WERI-Rb-1 (cell line): ENCODE measurements at places on chromosomes 6 and 20.

- no peak for DNase-seq
Measured at GRCh38 chr6:86686496-86686895, 250.8 kb upstream of the HTR1E start.

DNA sequence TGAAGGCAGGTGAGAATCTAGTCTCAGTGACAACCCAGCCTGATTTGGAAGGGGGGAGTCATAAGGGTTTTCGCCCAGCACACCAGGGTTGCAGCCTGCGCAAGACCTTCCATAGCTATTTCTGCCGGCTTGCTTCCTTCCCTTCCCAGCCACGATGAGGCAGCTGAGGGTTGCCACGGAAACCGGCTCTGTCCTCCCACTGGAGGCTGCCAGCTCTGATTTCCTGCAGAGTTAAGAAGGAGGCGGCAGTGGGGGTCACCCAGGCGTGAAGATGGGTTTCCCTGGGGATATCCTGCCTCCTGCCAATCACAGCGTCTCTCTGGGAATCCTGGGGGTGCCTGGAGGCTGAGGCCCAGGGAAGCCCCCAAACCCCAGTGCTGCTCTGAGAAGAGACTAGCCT lies 23.1 kb upstream of the KCNB1 start:
- DNase-seq, result peak; percentile 79

DNA sequence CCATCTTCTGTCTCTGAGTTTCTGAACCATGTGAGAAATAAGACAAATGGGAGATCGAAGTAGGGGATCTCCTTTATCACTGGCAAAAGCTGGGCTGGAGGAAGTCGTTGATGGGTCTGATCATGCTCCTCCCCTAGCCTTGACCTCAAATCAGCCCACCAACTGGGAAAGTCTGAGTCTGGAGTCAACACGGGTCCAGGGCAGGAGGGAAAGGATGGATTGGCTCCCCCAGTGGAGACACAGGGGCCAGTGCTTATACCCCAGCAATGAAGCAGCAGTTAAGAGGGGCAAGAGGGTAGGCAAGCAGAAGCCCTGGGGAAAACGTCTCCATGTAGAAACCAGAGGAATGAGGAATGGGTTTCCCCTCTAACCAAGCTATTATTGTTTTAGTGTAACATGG lies 152.6 kb downstream of the TBC1D7 start:
- no peak for DNase-seq

GRCh38 chr6:30006170-30007131 lies 54.6 kb upstream of the POLR1H start:
- no peak for DNase-seq

- no peak for DNase-seq
Measured at GRCh38 chr20:13295637-13296036, 74.6 kb downstream of the ISM1 start.

GRCh38 chr6:34388421-34388820 lies 4.0 kb downstream of the NUDT3 start:
- DNase-seq, result no peak

DNA sequence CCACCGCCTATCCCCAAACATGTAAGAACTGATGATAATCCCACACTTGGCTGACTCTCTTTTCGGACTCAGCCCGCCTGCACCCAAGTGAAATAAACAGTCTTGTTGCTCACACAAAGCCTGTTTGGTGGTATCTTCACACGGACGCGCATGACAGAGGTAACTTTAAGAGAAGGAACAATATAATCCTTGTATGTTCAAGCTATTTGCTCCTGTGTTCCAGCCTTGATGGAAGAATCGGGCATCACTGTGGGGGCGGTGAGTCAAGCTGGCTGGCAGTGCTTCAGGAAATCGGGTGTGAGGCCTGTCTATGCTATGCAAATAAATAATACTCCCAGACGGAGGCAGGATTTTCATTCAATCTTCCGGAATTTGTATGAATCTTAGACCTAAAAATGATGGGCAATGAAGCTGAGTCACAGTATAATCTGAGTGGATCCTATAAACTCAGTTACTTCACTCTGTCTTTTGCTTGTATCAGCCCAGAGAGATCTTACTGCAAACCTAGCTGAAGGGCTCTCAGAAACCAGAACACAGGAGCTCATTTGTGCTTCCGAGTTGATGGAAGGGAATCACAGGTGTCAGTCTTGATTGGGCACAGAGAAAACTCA lies 45.2 kb upstream of the NT5E start:
- no peak for DNase-seq

DNA sequence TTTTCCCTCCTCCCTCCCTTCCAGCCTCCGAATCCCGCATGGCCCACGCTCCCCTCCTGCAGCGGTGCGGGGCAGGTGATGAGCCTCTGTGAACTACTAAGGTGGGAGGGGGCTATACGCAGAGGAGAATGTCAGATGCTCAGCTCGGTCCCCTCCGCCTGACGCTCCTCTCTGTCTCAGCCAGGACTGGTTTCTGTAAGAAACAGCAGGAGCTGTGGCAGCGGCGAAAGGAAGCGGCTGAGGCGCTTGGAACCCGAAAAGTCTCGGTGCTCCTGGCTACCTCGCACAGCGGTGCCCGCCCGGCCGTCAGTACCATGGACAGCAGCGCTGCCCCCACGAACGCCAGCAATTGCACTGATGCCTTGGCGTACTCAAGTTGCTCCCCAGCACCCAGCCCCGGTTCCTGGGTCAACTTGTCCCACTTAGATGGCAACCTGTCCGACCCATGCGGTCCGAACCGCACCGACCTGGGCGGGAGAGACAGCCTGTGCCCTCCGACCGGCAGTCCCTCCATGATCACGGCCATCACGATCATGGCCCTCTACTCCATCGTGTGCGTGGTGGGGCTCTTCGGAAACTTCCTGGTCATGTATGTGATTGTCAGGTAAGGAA lies at the start of gene OPRM1:
Gene OPRM1 (plus strand): TSS at position 10 of the 612 bp plus-strand sequence. CDS start 305 bp downstream, at position 315.
- DNase-seq, result no peak

- DNase-seq, result no peak
Measured at GRCh38 chr6:163612200-163612599, 197.7 kb downstream of the QKI start.
